ENCODE measurements at places on chromosomes 1 and 21. TPM values are rescaled to one million over a fixed set of nuclear protein-coding genes. Genes with fewer than 3 reads are reported as not detected.

Gene KRTAP19-3
- not detected for total RNA-seq

DNA sequence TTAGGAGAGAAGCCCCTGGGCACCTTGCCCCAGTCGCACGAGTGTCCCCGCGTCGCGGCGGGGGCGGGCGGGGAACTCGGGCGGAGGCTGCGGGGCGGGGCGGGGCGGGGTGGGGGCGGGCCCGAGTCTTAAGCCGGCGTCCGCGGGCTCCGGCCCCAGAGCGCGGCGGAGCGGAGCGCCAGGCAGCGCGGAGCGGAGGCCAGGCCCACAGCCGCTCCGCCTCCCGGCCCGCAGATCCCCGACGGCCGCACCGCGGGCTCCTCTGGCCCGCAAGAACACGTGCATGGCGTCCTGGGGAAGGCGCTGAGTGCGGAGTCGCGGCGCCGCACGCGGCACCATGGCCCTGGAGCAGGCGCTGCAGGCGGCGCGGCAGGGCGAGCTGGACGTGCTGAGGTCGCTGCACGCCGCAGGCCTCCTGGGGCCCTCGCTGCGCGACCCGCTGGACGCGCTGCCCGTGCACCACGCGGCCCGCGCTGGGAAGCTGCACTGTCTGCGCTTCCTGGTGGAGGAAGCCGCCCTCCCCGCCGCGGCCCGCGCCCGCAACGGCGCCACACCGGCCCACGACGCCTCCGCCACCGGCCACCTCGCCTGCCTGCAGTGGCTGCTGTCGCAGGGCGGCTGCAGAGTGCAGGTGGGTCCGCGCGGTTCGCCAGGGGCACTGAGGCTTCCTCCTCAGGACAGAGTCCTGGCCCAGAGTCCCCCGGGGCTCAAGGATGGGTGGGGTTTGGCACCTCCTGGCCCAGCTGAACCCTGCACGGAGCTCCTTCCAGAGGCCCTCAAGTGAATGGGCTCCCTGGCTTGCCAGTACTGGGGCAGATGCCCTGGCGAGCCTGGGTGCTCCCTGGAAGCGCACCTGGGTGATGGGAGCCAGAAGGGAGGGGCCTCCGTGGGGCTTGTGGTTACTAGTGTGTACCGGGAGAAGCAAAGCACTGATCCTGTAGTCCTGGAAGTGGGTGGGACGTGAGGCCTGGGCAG lies at the start of gene ESPN:
Gene ESPN (plus strand): TSS at position 158 of the 975 bp plus-strand sequence. CDS start 180 bp downstream, at position 338.
- DNase-seq = peak; percentile 30

DNA sequence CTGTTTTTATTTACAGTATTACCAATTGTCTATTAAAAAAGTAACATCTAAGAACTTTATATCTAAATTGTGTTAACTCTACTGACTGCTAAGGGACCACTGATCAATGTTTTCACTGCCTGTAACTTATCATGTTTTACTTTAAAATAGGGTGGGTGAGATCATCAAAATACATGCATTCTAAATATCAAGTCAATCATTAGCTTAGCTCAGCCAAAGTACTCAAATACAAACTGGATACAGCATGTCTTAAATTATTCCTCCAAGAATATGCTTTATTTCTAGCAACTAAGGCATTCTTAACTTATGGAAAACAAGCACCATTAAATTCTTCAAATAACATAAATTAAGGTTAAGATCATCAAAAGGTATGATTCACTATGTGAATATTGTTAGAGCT lies 638.7 kb upstream of the RGS18 start:
- no peak for DNase-seq

DNA sequence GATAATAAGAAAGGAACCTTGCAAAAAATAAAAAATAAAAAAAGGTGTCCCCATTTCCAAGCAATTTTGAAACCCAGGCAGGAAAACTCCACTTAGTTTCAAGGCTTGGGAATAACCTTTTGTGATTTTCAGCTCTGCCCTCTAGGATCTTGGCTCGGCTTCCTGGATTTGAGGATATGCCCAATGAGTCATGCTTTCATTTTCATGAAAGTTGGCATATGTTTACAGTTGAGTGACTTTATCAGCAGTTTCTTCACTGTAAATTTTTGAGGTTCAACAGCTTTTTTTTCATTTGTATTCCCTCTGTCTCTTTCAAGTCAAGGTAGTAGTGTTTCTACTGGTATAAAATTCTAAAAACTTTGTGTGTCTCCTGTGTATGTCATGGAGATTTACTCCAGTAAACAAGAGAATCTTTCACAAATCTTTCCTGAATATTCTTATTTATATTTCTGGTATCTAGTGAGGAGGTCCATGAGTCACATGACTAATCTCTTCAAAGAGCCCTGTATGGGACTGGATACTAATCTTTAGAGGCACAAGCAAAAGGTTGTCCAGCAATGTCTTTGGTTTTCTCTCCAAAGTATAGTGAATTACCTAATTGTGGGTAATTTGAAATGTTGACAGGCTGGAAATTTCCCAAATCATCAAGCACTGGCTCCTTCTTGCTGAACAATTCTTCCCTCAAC lies 335.3 kb downstream of the BRINP2 start:
- DNase-seq = peak; percentile 50

- DNase-seq = no peak
These were observed 35.8 kb upstream of the JAK1 start for GRCh38 chr1:65002156-65002507.

DNA sequence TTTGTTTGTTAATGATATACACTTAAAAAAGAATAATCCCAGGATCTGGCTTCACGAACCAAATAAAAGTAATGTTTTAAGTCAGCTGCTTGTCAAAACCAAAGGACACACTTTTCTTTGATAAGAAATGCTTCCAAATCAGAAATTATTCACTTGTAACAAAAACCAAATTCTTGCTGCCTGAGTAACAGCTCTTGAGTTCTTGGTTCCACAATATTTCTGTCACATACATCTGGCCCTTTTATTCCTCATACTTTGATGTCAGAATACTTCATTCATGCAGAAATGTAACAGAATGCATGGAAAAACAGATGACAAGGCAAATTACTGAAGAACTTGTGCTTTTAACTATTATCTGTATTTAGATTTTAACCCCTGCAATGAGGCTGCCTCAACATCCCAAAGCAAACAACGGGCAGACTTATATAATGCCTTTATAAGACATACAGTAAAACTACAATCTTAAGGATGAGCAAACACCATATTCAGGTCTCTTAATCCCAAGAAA lies 1.5 kb downstream of the VAMP4 start:
- DNase-seq = no peak

DNA sequence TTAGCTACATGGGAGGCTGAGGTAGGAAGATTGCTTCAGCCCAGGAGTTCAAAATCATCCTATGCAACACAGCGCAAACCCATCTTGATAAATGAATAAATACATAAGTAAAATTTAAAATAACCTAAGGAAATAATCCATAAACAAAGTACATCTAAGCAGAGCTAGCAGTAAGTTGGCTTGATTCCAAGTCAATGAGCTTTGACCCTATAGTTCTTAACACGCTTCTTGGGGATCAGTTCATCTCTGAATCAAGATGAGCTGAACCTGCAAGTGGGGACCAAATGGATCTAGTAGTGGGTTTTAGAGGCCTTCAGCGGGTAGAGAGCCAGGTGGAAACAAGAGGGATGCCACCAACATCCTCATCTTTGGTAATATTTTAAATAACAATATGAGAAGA lies 31.5 kb upstream of the PHGDH start:
- no peak for DNase-seq

DNA sequence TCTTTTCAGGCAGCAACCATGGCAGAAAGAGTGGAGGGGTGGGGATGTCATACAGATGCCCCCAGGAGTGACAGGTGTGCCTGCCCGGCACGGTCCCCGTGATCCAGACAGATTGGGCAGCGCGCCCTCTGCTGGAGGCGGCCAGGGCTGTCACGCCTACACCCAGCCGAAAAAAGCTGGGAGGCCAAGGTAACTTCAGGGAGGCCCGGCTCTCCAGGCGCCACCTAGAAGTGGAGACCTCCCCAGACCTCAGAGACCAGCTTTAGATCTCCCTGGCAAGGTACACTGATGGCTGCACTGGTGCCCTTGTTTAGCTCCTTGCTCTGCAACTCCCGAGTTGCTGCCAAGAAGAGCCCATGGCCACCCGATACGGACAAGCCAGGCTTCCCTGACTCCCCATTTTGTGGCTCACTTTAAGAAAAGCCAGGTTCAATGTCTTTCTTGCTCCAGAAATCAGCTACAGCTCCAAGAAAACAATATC lies 6.6 kb downstream of the GOLT1A start:
- peak; percentile 34 for DNase-seq

Gene TPRG1L
- total RNA-seq = 26.2 TPM

Gene ZNF697
- total RNA-seq = 13.1 TPM

GRCh38 chr1:219173758-219174459 lies at the start of gene LYPLAL1:
LYPLAL1 (plus strand) TSS chr1:219173878; CDS start chr1:219173891, 13 bp downstream.
- DNase-seq = peak; percentile 91

GRCh38 chr1:116332451-116332850 lies 40.6 kb upstream of the ATP1A1 start:
- DNase-seq = no peak

DNA sequence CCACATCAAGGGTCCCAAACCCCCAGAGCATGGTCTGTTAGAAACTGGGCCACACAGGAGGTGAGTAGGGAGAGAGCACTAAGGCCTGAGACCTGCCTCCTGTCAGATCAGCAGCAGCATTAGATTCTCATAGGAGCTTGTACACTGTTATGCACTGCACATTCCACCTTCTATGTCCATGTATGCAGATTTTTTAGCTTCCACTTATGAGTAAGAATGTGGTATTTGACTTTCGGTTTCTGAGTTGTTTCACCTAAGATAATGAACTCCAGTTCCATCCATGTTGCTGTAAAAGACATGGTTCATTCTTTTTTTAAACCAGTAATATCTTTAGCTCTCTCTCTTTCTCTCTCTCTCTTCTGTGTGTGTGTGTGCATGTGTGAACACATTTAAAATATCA lies 663 bp upstream of the GBP6 start:
- no peak for DNase-seq

- DNase-seq = no peak
These were observed 27.9 kb downstream of the LIN9 start for GRCh38 chr1:226281058-226281457.
